ENCODE measurements at places on chromosomes 7 and 10. TPM values are rescaled to one million over a fixed set of nuclear protein-coding genes. Genes with fewer than 3 reads are reported as not detected.

- DNase-seq: no peak
Observed at GRCh38 chr10:100829097-100829870, 83.5 kb upstream of the SLF2 start.

DNA sequence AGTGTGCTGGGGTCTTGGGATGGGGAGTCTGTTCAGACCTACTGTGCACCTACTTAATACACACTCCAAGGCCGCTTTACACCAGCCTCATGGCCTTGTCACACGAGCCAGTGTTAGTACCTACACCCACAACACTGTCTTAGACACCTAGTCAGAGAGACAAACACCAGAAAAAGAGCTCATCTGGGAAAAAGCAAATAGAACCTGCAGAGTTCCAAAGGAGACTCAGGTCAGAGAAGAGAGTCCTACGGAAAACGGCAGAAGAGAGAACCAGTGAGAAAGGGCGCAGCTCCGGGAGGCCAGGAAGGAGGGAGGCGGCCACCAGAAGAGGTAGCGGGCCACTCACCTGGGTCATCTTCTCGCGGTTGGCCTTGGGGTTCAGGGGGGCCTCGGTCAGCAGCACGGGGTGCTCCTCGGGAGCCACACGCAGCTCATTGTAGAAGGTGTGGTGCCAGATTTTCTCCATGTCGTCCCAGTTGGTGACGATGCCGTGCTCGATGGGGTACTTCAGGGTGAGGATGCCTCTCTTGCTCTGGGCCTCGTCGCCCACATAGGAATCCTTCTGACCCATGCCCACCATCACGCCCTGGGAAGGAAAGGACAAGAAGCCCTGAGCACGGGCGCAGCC is 105.3 kb upstream of the TNRC18 start:
- DNase-seq: no peak

GRCh38 chr7:113891031-113891350 is 27.8 kb downstream of the PPP1R3A start:
- DNase-seq: no peak

DNA sequence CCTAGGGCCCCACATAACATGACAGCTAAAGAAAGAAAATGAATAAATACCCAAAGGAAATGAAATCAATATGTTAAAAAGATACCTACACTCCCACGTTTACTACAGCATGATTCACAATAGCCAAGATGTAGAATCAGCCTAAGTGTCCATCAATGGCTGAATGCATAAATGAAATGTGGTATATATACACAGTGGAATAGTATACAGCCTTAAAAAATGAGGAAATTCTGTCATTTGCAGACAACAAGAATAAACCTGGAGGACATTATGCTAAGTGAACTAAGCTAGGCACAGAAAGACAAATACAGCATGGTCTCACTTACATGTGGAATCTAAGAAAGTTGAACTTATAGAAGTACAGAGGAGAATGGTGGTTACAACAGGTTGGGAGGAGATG is 102.9 kb downstream of the ST8SIA6 start:
- no peak for DNase-seq

DNA sequence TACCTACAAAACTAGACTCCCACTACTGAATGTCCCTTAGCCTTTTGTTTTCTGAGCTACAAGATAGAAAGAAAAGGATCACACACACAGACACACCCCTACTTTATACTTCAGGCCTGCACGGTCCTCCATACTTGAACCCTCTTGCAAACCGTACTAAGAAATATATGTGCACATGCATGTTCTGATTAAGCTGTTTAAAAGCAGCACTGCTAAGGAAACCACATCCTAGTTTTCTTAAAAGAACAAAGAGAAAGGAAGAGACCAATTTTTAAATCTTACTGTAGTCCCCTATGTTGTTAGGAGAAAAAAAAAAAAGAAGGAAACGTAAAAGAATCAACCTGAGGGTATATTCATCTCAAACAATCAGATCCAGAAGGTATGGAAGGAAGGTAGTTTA is 501.2 kb downstream of the PARD3 start:
- no peak for DNase-seq

- DNase-seq: no peak
Observed at GRCh38 chr10:110883924-110884323, 12.2 kb downstream of the PDCD4 start.

The VIPR2 gene
- total RNA-seq: 9.3 TPM

- no peak for DNase-seq
Observed at GRCh38 chr7:136527554-136527953, 340.9 kb upstream of the CHRM2 start.

DNA sequence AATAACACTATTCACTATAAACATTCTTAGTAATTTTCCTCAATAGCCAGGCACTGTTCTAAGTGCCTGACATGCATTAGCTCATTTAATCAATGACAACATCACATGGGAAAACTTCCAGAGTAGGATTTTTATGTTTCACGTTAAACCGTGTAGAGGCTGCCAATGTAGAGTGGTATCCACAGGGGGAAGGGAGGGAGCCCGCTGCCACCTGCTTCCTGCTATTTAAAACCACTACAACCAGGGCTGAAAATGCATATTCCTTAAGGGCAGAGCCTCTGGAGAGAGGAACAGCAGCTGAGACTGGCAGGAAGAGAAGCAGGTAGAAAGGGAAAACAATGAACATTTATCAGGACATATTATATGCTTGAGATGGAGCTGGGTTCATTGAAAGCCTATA is 684.3 kb upstream of the AUTS2 start:
- DNase-seq: no peak

DNA sequence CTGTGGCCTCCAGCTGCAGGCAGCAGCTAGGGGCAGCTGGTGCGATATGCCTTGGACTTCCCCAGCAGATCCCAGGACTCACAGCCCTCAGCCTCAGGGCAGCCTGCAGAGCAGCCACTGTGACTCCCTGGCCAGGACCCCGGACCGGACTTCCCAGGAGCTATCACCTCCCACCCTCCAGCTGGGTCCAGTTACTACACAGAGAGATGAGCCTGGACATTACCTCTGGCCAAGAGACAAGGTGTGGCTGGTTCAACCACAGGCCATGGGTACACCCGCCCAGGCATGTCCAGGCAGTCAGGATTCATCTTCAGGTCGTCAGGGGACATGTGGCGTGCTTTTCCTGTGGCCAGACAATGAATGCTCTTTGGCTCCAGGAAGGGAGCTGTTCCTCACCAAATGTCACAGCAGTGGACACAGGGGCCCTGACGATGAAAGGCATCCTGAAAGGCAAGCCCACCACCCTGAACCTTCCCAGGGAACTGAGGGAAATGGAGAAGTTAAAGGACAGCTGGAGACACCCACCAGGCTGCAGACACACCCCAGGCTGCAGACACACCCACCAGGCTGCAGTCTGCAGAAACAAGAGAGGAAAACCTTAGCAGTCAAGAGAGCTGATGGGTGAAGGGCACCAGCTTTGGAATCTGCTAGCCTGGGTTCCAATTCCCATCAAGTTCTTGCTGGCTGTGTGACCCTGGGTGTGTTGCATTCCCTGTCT is 25.8 kb upstream of the NANOS1 start:
- DNase-seq: peak; percentile 87

DNA sequence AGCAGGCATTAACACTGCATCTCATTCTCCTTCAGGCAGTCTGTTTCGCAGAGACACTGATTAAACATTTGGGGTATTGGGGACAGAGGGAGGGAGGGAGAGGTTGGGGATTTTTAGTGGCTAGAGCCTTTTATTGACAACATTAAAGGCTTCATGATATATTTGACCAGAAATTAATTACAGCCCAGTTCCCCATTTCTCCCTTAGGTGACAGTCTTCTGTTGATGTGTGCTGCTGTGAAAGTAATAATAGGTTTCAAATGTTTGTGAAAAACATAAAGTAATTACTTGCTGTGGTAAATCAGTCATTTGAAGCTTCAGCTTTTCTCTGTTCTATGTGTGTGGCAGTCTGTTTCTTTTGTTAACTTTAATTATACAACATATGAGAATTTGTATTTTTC is 105.3 kb upstream of the LRGUK start:
- no peak for DNase-seq

The ICA1 gene
- 6.2 TPM for total RNA-seq

DNA sequence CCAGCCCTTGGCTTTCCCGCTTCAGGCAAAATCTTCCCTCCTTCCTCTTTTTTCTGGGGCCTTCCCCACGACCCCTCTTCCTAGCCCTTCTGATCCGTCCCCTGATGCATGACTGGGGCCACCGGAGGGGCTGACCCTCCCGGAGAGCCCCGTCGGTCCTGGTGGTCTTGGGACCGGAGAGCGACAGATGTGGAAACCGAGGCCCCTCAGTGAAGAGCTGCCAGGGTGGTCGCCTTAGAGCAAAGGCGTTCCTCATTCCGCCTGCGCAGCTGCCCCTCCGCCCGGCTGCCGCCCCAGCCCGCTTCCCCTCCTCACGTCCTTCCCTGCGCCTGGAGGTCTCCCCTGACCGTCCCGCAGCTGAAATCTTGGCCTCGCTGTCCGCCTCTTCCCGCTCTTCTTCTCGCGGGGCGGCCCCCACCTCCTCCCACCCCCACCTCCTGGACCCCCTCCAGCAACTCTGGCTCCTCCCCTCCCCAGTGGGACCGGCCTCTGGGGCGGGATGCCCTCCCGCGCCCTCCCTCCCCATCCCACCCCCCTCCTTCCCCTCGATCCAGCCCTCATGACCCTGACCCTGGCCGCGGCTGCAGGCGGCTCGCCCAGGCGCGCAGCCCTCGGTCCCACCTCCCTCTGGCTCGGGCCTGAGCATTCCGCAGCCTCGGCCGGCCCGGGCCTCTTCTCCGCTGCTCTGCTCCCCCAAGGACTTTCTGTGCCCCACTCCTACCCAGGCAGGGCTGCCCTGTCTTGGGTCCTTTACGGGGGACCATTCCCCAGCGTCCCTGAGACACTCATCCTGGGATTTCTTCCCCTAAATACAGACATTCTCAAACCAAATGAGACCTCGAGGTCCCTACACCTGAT is at the start of gene RARRES2:
RARRES2 (minus strand) TSS at position 367 of the 858 bp plus-strand sequence. CDS start 1,020 bp downstream, outside the sequence.
- DNase-seq: no peak

DNA sequence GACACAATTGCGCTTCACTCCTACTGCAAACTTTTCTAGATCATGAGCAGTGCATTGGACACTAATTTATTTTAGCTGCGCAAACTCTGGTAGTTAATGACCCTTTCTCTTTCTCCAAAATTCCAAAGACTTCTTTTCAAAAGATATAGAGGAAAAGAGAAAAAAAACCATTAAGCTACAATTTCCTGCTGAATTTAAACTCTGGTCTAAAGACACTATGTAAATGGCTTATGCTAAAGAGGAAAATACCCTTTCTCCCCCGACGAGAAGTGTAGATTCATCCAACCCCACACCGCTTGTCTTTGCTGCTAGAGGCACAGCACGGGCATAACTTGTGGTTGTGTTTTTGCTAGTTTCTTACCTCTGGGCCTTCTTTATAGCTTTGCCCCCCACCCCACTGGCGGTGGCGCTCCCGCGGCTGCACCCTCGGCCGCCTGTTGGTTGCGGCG is 84.1 kb downstream of the SNX10 start:
- DNase-seq: no peak

DNA sequence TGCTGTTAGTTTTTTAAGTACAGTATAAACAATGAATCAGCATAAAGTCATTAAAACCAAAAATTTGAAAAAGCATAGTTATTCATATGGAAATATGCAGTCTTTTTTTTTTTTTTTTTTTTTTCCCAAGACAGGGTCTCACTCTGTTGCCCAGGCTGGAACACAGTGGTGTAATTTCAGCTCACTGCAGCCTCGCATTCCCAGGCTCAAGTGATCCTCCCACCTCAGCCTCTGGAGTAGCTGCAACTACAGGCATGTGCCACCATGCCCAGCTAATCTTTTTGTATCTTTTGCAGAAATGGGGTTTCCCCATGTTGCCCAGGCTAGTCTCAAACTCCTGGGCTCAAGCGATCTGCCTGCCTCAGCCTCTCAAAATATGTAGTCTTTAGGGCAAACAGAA is 182.0 kb downstream of the SEMA3E start:
- no peak for DNase-seq

- no peak for DNase-seq
Observed at GRCh38 chr10:123043409-123043925, 34.7 kb downstream of the ACADSB start.

- DNase-seq: no peak
Observed at GRCh38 chr7:93062599-93062998, 55.2 kb downstream of the SAMD9 start.

- DNase-seq: no peak
Observed at GRCh38 chr10:89001024-89001728, 10.6 kb downstream of the FAS start.

GRCh38 chr10:86944471-86944870 is 12.9 kb downstream of the MMRN2 start:
- no peak for DNase-seq

The IL6 gene
- 51.4 TPM for total RNA-seq

DNA sequence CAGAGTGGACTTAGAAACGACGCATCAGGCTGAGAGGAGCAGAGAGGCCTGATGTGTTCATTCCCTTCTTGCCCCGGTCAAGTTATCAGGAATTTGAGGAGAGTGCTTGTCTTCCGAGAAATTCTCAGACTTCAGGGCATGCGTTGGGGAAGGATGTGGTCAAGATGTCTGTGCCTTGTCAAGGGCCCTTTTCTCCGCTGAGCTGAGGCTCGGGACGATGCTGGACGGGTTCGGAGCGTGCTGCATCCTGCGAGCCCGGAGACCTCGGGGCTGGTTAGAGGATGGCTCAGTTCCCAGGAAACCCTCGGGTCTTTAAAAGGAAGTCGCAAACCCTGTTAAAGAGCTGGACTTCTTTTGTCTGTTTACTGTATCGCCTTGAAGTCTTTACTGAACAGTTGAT is 325.4 kb downstream of the ADARB2 start:
- DNase-seq: peak; percentile 57

GRCh38 chr10:89649051-89649450 is 4.0 kb upstream of the PANK1 start:
- peak; percentile 10 for DNase-seq

DNA sequence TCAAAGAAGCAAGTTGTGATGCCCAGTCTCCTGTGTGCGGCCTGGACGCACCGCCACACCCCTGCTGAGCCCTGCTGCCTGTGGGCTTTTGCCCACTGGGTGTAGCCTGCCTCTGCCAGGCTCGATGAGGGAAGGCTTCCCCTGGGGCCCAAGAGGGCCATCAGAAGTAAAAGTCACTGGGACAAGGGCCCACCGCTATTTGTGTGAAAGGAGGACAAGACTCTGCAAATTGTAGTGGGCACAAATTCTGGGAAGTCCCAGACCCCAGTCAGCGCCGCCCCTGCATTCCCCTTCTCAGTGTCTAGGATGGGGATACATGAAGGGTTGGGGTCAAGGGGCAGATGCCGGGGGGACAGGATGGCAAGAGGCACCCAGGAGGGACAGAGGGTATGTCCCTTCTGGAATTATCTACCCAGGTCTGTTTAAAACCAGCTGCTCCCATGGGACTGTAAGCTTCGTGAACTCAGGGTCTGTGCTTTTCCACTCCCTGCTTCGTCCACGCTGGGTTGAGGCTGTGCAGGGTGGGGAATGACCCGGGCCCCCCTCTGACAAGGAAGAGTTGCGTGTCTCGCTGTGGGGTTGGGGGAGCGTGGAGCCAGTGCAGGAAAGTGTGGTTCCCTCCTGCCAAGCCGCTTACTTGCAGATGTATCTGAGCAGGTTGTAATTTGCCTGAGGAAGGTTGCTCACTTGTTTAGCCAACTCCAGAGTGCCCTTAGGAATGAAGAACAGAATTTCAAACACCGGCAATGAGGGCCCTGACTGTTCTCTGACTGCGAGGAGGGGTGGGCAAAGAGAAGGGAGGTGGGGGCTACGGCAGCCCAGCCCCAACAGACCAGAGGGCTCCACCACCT is 147.2 kb downstream of the MAPK8 start:
- DNase-seq: no peak

The PVRIG gene
- total RNA-seq: 1.5 TPM
